ENCODE measurements at places on chromosomes 1 and 21.
A peak's percentile ranks its signal among the peaks of the same experiment; 100 is the strongest.

DNA sequence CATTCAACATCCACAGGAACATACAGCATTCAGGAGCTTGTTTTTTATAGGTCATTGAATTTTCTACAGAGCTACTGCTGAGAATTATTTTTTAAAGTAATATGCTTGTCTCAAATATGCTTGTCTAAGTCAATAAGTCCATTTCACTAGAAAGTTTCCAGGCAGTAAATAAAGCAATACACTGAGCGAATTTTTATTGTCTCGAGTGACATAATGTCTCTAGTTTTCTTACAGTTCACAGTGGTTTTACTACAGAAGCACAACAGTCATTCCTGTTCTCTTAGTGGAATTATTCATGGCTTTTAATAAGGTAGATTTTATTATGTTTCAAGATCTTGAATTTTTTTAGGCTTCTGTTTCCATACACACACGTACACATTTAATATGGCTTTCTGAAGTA is 83.8 kb downstream of the HS2ST1 start:
- no peak for DNase-seq

DNA sequence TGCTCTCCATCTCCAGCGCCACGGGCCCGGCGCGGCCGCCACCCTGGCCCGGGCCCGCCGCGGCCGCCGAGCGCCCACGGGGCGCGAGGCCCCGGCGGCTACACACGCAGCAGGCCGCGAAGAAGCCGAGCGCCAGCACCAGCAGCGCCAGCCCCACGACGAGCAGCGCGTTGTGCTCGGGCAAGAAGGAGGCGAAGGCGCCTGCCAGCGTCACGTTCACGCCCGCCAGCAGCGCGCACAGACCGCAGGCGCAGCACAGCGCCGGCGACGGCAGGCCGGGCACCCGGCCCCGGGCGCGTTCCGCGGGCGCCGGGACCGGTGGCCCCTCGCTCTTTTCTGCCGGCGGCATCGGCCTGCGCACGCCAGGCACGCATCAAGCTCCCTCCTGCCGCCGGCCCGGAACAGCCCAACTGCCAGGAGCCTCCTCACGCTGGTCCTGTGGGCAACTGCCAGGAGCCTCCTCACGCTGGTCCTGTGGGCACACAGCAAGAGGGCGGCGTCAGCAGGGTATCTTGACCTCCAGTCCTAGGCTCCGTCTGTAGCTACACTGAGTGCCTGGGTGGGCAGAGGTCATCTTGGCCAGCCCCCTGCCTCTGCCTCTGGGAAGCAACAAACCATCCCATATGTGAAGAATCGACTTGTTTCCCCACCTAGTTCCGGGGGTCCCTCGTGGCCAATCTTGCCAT is 18.1 kb downstream of the KNCN start:
- DNase-seq, result no peak

- DNase-seq, result no peak
Observed at GRCh38 chr1:205189131-205189530, 22.4 kb downstream of the DSTYK start.

DNA sequence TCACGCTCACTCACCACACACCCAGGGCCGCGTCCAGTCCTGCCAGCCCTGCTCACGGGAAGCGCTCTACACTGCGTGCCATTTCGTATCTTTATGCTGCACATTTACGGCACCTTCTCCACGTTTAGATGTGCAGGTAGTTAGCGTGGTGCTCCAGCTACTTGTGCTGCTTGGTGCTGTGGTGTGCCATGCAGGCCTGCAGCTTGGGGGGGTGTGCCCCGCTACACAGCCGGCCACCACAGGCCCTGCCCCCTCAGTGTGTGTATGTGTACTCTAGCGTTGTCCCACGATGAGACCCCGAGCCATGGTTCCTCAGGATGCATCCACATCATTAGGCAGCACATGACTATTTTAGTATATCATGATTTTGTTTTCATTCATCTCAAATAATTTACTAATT is 38.3 kb downstream of the SNAP47 start:
- DNase-seq, result no peak

GRCh38 chr1:53889304-53890298 is at the start of gene YIPF1:
YIPF1 (minus strand) TSS chr1:53889797; CDS start chr1:53888937, 860 bp downstream.
- DNase-seq, result peak; percentile 69

- no peak for DNase-seq
Observed at GRCh38 chr1:195328681-195329080, 1279.6 kb downstream of the KCNT2 start.

DNA sequence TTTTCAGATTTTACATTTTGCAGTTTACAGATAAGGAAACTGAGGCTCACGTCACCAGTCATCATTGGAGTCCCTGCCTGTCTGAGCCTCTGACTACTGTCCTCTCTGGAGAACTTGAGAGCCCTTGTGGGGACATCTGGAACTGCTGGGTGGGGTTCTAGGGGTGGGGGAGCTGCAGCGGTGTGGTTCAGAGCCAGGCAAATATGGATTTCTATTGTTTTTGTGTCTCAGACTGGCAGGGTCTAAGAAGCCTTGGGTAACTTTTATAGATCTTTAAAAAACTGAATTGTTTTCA is 46.9 kb downstream of the IER5 start:
- no peak for DNase-seq

DNA sequence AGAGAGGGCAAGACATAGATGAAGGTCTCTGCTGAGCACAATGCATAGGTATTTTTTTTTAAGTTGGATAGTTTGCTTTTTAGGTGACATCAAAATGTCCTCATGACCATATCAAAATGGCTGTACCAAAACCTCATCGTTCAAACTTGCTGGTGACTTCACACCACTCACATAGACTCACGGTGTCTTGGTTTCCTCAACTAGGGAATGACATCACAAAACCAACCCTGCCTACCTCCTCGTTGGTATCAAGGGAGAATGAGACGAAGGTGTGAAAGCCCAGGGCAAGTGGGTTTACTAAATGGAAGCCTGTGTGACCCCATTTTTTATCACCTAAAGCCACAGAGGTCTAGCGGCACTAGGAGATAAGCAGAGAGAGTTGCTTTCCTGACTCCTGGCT is 1.6 kb downstream of the PIGR start:
- no peak for DNase-seq

DNA sequence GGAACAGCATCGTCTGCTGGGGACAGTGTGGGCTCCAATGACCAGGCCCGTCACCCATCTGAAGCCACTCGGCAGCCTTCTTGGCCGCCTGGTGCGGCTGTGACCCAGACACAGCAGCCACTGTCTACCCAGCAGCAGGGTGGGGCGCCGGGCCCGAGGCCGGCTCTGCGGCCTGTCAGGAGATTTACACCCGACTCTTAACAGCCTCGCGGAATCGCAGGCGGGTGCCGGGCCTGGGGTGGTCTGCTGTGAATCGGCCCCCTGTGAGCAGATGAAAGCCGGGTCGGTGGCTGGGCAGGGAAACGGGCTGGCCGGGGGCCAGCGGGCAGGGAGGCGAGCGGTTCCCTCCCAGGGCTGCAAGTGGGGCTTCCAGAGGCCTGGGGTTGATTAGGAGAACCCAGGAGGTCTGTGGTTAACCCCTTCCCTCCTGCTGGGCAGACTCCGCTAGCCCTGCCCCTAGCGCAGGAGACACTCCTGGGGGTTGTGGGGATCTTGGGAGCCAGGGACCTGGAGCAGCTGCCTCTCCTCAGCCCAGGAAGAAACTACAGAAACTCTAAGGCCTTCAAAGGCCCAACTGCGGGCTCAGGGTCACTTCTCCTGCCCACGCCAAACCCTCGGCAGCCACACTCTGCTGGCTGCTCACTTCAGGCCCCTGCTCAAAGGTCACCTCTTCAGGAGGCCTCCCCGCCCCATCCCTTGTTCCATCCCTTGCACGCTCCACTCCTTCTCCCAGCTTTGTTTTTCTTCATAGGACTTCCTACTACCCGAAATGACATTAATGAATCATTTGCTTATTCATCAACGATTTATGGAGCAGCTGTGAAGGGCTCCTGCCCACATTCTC is 15.6 kb downstream of the RUNX3 start:
- DNase-seq, result no peak

GRCh38 chr1:71919811-71920509 is 362.4 kb downstream of the NEGR1 start:
- DNase-seq, result no peak

- DNase-seq, result no peak
Observed at GRCh38 chr21:42622284-42622683, 31.1 kb upstream of the PDE9A start.

DNA sequence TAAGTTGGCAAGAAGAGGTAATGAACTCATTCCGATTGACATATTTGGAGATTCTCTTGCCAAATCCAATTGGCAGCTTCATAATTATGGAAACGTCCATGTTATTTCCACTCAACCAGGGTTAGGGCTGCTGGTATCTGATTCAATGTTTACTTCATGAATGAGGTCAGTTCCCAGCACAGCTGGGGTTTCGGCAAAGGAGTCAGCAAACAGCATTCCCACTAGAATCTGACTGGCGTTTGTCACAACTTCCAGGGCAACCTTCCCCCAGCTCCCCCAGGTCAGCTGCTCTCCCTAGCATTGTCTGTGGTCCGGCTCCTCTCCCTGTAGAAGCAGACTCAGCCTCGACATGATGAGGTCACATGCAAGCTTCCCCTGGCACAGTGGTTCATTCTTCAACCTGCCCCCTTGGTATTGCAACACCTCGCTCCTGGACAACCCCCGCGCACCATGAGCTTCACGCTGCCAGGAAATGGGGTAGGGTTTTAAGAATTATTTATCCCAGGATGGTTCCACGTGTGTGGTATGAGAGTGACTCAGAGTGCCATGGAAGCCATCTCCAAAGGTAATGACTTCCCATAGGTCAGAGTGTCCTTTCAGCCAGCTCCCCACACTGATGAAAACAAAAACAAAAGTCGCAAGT is 100.7 kb upstream of the SLC25A33 start:
- DNase-seq, result no peak

All from HS-27A (cell line).